H54 (cell line): ENCODE measurements at places on chromosomes 1 and 21.
A peak's percentile ranks its signal among the peaks of the same experiment; 100 is the strongest.

DNA sequence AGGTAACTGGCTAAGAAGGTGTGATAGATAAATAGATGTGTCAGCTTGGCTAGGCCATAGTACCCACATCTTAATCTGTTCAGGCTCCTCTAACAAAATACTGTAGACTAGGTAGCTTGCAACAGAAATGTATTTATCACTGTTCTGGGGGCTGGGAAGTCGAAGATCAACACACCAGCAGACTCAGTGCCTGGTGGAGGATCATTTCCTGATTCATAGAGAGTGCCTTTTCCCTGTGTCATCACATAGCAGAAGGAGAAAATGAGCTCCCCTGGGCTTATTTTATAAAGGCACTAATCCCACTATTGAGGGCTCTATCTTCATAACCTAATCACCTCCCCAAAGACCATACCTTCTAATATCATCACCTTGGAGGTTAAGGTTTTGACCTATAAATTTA, 532.7 kb upstream of the OLFM3 start:
- DNase-seq, result no peak

- no peak for DNase-seq
Measured at GRCh38 chr21:33432496-33432895, 29.3 kb downstream of the IFNGR2 start.

- no peak for DNase-seq
Measured at GRCh38 chr21:35062016-35062415, 12.9 kb upstream of the RUNX1 start.

DNA sequence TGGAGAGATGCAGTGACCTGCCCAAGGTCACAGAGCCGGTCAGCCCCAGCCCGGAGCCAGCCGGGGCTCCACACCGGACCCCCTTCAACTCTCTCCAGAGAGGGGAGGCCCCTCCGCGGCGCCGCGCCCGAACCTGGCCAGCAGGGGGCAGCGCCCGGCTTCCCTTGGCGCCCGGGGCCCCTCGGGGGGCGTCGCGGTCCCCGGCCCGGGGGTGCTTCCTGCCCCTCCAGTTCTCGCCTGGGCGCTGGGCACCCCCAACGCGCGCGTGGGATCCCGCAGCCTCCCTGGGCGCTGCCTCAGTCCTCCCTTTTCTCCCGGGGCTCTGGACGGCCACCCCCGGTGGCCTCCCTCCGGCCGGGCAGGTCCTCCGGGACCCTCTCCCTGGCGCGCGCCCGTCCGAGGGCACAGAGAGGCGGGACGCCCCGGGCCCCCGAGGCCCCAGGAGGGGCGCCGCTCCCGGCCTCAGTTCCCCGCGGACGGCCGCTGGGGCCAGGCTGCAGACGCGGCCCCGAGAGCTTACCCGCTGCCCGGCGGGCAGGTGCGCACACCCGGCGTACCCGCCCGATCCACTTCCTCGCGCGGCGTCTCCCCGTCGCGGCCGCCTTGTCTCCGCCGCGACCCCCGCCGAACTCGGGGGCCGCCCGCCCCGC, 406 bp downstream of the HTR1D start:
- DNase-seq, result no peak

DNA sequence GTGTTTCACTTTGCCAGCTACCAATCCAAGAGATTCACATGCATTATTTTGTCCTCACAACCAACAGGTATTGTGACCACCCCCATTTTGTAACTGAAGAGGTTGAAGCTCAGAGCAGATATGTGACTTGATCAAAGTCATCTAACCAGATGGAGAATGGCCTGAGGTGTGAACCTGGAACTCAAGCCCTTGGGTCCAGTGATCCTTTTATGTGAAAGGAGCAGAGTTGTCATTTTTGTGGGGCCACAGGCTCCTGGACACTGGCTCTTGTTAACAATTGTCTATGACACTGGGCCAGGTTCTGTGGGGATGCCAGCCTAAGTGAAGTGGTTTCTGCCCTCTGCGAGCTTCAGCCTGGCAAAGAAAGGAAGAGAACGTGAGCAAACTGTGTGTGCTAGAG, 172.6 kb downstream of the ZZZ3 start:
- DNase-seq, result no peak

- peak; percentile 79 for DNase-seq
Measured at GRCh38 chr1:223845810-223846682, at the start of gene TP53BP2. Gene TP53BP2, minus strand, starts transcription at chr1:223845947. Its CDS starts 267 bp downstream, at chr1:223845680.

- DNase-seq, result no peak
Measured at GRCh38 chr21:17660452-17660851, 47.8 kb upstream of the BTG3 start.
